ENCODE measurements at places on chromosomes 3 and 15. TPM values are rescaled to one million over a fixed set of nuclear protein-coding genes. Genes with fewer than 3 reads are reported as not detected.

The GOLGA6L7 gene
- polyA plus RNA-seq: 0.32 TPM

DNA sequence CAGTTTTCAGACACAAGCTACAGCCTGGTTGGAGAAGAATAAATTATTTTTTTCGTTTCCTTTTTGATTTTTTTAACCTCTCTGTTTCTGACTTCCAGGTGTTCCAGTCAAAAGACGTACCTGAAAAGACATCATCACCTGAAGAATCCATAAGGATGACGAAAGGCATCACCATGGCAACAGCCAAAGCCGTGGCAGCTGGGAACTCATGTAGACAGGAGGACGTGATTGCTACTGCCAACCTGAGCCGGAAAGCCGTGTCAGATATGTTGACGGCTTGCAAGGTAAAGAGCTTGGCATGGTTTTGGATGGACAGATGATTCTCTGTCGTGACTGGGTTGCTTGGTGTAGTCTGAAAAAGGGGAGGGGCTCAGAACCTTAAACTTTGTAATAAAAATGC is 237.0 kb upstream of the TPM1 start:
- DNase-seq: no peak

The SMCO1 gene
- polyA plus RNA-seq: 0.08 TPM

The ANAPC13 gene
- polyA plus RNA-seq: 160 TPM

The WDR5B gene
- polyA plus RNA-seq: 10.8 TPM

All from right renal cortex interstitium (tissue), 3 donors.